Stimulated activated CD4-positive, alpha-beta T cell treated with anti-CD3 and anti-CD28 coated beads, Interleukin-1b, Interleukin-23, amount 100 ng/mL, for 48 hours (primary cell): ENCODE measurements at places on chromosomes 6 and 20.
A peak's percentile ranks its signal among the peaks of the same experiment; 100 is the strongest.

DNA sequence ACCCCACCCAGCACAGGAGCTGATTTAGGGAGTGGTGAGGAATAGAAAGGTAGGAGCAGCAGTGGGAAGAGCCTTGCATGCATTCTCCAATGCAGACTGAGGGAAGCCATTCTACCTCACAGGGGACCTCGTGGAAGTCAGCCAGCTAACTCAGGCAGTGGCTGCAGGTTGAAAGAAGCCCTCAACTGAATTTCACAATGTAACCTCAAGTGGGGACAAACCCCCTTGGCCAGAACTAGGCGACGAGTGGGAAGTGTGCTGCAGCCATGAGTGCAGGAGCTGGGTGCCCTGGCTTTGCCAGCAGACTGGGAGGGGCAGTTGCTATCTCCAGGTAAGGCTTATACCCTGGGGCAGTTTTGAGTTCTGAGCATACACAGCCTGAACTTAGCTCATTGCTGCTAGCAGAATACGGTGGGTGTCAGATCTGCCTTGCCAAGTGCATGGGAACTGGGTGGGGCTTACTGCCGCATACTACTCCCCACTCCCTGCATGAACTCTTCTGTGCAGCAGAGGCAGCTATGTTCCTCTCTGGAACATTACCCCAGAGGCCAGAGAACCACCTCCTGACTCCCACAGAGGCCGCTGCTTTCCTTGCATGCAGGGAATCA lies 126.5 kb downstream of the CDK19 start:
- no peak for DNase-seq

GRCh38 chr6:169841251-169841650 lies 89.8 kb downstream of the ERMARD start:
- no peak for DNase-seq

DNA sequence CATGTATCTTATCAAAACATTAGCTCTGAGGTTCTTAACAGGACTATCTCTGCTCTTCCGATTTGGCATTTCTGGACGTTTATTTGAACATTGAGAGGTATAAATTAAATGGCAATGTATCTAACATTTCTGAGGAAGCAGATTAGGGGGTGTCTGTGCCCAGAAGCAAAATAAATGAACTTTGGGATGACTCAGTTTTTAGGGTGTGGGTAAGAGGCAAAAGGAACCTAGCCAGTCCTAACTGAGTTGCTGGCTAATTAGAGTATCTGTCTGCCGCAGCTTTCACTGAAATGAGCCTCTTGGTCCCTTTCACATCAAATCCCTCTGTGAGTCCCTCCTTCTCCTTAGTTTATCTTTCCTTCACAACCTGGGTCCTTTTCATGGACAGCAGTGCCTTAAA lies 1.1 kb downstream of the RNF144B start:
- DNase-seq, result no peak

- no peak for DNase-seq
Measured at GRCh38 chr20:37096415-37097041, 731 bp upstream of the RBL1 start.

- peak; percentile 55 for DNase-seq
Measured at GRCh38 chr20:51525241-51526105, 17.0 kb downstream of the NFATC2 start.

GRCh38 chr20:10654250-10654610 lies 19.6 kb downstream of the JAG1 start:
- no peak for DNase-seq

- no peak for DNase-seq
Measured at GRCh38 chr6:128233531-128233930, 286.9 kb downstream of the PTPRK start.

- DNase-seq, result no peak
Measured at GRCh38 chr6:151001387-151002056, 136.0 kb downstream of the MTHFD1L start.

- DNase-seq, result no peak
Measured at GRCh38 chr6:965343-965742, 272.4 kb upstream of the EXOC2 start.

DNA sequence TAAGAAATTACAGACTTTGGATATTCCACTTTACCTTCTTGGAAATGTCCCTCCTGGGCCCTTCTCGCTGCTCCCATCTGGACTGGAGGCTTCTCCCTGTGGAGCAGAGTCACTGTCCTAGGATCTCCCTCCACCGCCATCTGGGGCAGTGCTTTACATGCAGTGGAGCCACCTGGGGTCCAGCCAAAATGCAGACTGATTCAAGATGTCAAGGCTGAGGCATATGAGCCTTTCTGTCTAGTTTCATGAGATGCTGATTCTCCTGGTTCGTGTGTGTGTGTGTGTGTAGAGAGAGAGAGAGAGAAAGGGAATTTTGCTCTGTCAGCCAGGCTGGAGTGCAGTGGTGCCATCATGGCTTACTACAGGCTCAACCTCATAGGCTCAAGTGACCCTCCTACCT lies 14.9 kb downstream of the MICA start:
- DNase-seq, result no peak

DNA sequence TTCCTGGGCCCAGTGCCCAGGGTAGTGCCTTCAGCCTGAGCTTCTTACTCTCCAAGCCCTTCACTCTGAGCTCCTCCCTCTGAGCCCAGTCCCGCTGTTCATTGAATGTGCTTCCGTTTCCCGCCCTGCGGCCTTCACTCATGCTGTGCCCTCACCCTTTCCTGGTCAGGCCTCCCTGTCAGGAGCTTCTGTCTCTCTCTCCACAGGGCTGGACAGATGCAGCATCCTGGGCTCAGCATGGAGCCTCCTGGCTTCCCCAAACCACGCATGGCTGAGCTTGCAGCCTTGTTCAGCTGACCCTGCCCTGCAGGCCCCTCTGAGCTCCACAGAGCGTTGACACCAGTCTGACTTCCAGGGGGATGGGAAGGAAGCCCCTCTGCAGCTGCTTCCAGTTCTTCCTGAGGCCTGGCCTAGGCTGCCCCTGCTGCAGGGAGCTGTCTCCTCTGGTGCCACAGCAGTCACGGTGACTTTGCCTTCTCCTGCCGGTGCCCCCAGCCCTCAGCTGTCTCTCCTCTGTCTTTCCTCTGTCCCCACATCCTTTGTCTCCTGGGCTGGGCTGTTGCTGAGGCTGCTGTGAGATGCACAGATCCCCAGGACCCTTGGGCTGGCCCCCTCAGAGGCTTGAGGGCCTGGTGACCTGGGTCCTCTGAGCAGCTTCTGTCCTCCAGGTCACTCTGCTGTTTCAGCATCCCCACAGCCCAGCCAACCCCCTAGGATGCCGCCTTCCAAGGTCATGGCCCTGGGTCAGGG lies 7.9 kb upstream of the MYT1 start:
- no peak for DNase-seq
